Thyroid gland (tissue), 4 donors: ENCODE measurements at places on chromosomes 5 and 9. TPM values are rescaled to one million over a fixed set of nuclear protein-coding genes. Genes with fewer than 3 reads are reported as not detected.

GRCh38 chr5:155878991-155879575 lies 447.9 kb upstream of the SGCD start:
- DNase-seq: no peak

GRCh38 chr9:124347968-124348358 lies 67.3 kb downstream of the PSMB7 start:
- DNase-seq: no peak

DNA sequence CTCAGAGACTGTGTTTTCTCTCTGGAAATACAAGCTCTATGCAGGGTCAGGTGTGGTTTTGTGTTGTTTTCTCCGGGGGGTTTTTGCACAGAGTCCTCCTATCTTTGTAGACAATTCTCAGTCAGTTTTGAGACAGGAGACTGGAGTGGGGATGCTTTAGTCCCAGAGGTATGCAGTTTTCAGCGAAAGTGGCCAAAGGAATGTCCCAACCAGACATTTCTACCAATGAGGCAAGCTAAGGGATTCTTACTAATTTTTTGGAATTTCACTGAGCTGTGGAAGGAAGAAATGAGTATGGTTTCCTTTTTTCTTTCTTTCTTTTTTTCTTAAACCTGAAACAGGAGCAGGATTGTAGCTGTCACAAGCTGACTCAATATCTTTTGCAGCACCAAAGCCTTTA lies 35.3 kb upstream of the PLPP1 start:
- no peak for DNase-seq

Gene PCDHB3
- 2.6 TPM for total RNA-seq

Gene LCN9
- not detected for total RNA-seq

- no peak for DNase-seq
Observed at GRCh38 chr9:8337834-8338766, 538.5 kb upstream of the DMAC1 start.

- no peak for DNase-seq
Observed at GRCh38 chr5:61313960-61314681, 17.9 kb upstream of the ZSWIM6 start.

Gene PCDHGB5
- total RNA-seq: 19.2 TPM

Gene BAAT
- total RNA-seq: not detected

DNA sequence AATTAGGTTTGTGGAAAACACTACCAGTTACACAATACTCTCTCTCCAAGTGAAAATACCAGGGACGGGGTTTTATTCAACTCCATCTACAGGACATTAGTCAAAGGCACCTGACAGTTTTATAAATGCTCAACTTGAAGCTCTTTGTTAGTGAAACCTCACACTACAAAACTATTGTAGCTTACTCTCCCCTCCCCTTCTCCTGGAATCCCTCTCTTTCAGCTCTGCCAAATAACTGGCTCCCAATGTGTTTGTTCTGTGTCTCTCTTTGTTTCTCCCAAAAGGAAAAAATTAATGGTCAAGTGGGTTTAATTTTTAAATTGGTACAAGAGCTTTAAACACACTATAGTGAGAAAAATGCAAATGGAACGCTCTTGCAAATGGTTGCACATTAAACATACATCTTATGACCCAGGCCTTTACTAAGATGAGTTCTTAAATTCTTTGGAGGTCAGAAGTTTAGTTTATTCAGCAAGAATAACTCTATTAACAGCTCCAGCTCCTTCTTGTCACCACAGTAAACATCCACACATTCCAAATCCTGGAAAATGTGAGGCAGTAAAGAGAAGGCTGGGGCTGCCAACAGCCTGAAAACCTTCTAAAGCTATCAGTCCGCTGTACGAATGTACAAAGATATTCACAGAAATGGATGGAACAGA lies 48.4 kb downstream of the ZNF608 start:
- DNase-seq: no peak

DNA sequence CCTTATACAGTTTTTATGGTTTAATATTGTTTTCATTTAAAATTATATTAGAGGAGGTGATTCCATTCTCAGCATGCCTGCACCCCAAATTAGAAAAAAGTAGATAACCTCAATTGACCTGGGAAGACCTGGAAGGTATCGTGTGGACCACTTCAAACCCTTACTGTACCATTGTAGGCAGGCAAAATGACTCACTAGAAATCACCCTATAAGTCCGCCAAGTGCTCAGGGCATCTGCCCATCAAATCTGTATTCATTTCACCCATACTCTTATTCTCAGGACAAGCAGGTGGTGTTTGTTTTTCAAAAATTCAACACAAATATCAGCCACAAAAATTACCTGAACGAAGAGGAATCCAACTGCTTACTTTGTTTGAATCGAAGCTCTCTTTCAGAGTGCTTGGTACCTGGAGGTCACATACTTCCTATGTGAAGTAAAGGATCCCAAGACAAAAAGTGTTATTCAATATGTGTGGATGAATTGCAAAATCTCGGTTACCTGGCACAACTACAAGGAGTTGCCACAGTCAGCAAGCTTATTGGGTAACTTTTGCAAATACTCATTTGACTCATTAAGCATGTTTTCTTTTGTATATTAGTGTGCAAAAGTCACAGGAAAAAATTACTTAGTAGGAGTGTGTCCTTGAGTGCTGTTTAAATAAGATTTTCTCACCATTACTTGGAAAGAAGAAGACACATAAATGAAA lies 216.2 kb downstream of the ENC1 start:
- no peak for DNase-seq

Gene SLC6A3
- total RNA-seq: 0.67 TPM

GRCh38 chr5:167564275-167564674 lies 727.2 kb upstream of the WWC1 start:
- no peak for DNase-seq

Gene PPP2R2B
- total RNA-seq: 2.7 TPM

- DNase-seq: no peak
Observed at GRCh38 chr9:105198023-105198422, 46.4 kb upstream of the SLC44A1 start.

GRCh38 chr5:1435369-1435768 lies 9.9 kb downstream of the SLC6A3 start:
- no peak for DNase-seq

GRCh38 chr5:125310749-125311148 lies 564.3 kb upstream of the ZNF608 start:
- no peak for DNase-seq

DNA sequence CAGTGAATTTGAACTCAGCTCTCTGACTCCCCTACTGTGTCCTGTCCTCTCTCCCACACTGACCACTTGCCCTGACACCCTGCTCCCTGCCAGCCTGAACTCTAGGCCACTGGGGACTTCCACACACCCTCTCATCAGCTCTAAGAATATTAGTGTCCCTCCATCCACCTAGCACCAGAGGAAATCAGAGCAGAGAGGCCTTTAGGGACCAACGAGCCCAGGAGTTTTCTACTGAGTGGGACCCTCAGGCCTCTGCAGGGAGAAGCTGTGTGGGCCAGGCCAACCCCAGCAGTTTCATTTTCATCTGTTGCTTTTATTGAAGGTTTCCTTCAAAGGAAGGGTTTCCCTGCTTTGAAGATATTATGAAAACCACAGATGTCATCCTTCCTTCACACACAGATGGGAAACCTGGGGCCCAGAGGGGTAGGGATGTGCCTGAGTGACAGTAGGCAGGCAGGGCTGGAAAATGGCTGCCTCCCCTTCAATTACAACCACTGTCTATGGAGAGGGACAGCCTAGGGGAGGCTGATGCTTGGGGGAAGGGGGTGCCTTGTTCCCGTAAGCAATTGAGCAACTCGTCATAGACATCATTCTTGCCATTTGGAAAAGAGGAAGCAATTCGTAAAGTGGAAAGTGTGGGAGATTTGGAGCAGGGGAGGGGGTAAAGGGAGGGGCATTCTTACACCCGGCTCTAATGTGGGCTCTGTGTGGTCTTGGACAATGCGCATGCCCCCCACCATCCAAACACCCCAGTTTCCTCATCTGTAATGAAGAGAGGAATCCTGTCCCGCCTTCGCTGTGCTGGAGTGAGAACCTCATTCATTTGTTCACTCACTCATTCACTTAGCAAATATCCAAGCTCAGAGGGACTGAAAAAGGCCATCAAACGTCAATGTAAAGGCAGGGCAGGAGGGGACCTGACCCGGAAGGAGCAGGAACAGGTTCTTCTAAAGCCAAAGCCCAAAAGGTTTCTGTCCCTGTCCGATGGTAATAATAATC lies 3.9 kb downstream of the GLIPR2 start:
- DNase-seq: no peak

Gene ORM2
- not detected for total RNA-seq
